ENCODE measurements at places on chromosomes 1 and 21.
A peak's percentile ranks its signal among the peaks of the same experiment; 100 is the strongest.

- peaks cover 22% of the 10 kb centered on the region for H3K36me3 ChIP-seq
- H3K27me3 ChIP-seq: no peaks in the 10 kb centered on the region
- DNase-seq: no peak
- peaks cover 53% of the 10 kb centered on the region for H3K4me1 ChIP-seq
- peak overlapping the region; percentile 12 for H3K27ac ChIP-seq
Observed at GRCh38 chr1:19349999-19350398, 37.9 kb downstream of the SLC66A1 start.

- no peak for DNase-seq
- H3K27me3 ChIP-seq: peaks cover 21% of the 10 kb centered on the region
- H3K36me3 ChIP-seq: no peaks in the 10 kb centered on the region
- H3K4me3 ChIP-seq: no peak overlapping the region
- no peaks in the 10 kb centered on the region for H3K4me1 ChIP-seq
Observed at GRCh38 chr1:213605732-213606131, 382.0 kb upstream of the PROX1 start.

DNA sequence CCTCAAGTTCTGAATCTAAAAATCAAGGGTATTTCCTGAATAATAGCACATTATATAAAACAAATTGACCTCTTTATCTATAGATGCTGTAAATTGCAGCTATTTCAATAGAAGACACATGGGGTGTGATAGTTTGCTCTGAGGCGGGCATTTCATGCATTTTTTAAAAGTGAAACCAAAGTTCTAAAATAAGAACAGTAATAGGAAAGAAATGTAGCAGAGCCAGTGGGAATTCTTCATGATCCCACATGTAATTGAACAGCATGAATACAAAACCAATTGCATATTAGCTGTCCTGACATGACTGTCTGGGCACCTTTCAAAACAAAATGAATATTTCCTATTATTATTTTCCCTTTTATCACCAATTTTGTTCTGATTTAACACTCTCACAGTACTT, 85.0 kb downstream of the RGS21 start:
- no peaks in the 10 kb centered on the region for H3K27me3 ChIP-seq
- no peaks in the 10 kb centered on the region for H3K4me1 ChIP-seq
- no peak overlapping the region for H3K4me3 ChIP-seq
- H3K27ac ChIP-seq: no peak overlapping the region

DNA sequence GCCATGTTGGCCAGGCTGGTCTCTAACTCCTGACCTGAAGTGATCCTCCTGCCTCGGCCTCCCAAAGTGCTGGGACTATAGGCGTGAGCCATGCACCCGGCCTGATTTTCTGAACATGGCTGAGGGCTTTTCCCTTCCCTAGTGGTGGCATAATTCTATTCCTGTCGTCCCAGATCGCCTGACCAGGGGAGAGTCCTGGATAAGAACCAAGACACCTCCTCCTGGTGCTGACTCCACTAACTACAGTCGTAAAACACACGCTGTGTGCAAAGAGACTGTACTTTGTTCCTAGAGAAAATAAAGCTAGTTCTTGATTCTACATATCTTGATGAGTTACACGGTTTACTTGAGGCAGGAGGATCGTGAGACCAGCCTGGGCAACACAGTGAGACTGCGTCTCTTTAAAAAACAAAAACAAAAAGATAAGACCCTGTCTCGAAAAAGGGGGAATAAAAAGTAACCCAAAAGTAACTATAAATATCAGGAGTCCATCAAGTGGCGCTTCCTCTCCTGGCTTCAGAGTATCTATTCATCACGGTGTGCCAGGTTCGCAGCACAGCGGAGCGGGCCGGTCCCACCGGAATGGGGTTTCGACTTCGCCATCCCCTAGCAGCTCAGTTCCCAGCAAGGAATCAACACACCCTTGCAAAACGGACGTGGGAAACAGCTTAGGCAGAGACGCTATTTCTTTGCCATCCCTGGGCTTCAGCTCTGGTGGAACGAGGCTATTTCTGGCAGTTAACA, 973 bp downstream of the SDF4 start:
- no peak for DNase-seq
- H3K36me3 ChIP-seq: peaks cover 55% of the 10 kb centered on the region
- peak overlapping the region; percentile 86 for H3K27ac ChIP-seq
- no peaks in the 10 kb centered on the region for H3K27me3 ChIP-seq
- H3K4me1 ChIP-seq: peaks cover 25% of the 10 kb centered on the region
- H3K4me3 ChIP-seq: peak overlapping the region; percentile 100

DNA sequence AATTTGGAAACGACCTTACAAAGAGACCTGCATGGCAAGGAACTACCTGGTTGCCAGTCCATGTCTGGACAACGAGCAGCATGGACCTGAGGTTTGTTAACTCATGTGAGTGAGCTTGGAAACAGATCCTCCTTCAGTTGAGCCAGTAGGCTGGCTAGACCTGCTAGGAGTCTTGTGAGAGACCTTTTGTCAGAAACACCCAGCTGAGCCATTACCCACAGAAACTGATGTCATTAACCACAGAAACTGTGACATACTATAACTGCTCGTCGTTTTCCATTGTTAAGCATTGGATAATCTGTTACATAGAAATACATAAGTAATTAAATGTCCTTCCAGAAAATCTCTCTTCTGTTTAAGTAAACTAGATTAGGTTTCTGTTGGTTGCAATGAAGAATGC, 211.1 kb upstream of the C21orf91 start:
- no peak overlapping the region for H3K4me3 ChIP-seq
- H3K27me3 ChIP-seq: no peaks in the 10 kb centered on the region
- H3K4me1 ChIP-seq: no peaks in the 10 kb centered on the region
- H3K27ac ChIP-seq: no peak overlapping the region
- no peaks in the 10 kb centered on the region for H3K36me3 ChIP-seq

DNA sequence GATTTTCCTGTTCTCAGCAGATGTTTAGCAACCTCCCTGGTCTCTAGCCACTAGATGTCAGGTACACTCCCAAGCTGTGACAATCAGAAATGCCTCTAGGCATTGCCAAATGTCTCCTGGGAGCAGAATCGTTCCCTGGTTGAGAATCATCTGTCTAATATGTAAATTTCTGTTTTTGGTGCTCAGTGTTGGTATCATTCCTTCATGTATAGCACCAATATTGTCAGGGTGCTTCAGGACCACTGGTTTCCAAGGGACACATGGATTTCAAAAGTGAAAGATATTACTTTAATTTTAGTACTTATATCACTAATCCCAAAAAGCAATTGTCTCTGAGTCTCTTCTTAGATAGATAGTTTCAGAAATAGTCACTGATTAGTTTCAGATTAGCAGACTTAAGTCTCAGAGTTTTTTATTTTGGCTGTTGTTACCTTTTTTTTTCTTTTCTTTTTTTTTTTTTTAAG, 160.1 kb downstream of the PTPRC start:
- H3K36me3 ChIP-seq: no peaks in the 10 kb centered on the region
- no peaks in the 10 kb centered on the region for H3K4me1 ChIP-seq
- no peak overlapping the region for H3K27ac ChIP-seq
- no peaks in the 10 kb centered on the region for H3K27me3 ChIP-seq

GRCh38 chr1:183124259-183124658, 61.8 kb upstream of the LAMC2 start:
- H3K36me3 ChIP-seq: peaks cover 43% of the 10 kb centered on the region
- H3K27ac ChIP-seq: peak overlapping the region; percentile 26
- H3K4me3 ChIP-seq: no peak overlapping the region
- H3K4me1 ChIP-seq: peaks cover 21% of the 10 kb centered on the region

DNA sequence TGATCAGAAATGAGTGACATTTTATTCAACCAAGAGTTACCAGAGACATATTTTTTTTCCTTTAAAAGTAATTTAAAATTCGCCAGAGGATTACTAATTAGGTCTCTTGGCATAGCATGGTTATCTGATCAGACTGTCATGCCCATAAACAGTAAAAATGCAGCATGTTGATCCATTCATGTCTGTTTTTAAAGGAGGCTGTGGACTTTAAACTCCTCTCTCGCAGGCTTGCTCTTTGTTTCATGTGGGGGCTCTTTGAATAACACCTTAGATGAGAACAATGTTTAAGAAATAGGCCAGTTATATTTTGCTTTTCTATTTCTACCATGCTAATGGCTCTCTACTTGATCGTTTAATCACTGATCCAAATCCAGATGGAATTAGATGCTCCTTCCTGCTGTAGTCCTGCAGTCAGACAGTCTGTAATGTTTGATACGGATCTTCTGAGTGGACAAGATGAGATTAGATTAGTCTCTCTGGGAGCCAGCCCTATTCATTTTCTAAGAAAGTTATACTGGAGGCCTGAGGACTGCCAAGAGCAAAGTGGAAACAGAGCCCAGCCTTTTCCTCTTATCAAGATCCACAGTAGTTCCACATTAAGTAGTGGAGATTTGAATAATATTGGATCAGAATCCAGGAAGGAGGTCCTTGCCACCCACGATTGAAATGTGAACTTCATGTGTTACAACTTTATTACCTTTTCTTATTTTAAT, 197.4 kb downstream of the HS2ST1 start:
- H3K4me3 ChIP-seq: no peak overlapping the region
- H3K27ac ChIP-seq: no peak overlapping the region
- H3K36me3 ChIP-seq: no peaks in the 10 kb centered on the region
- no peaks in the 10 kb centered on the region for H3K27me3 ChIP-seq

DNA sequence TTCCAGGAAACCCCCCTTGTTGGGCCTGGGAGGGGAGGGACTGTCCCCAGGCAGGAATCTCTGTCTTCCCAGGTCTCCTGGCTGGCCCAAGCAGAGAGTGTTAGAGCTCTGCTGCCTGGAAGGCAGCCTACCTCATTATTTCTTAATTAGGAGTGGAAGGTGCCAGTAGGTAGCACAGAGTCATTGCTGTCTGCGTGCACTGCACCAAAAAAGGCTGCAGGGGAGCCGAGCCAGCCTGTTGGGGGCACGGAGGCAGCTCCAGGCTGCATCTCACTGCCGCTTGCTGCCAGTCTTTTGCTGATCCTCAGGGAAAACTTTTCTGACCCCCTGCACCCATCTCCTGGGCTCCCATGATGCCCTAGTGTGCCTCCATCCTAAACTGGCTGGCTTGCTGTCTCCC, 58.1 kb downstream of the LRRN2 start:
- H3K27me3 ChIP-seq: no peaks in the 10 kb centered on the region
- no peaks in the 10 kb centered on the region for H3K36me3 ChIP-seq
- H3K4me1 ChIP-seq: no peaks in the 10 kb centered on the region

DNA sequence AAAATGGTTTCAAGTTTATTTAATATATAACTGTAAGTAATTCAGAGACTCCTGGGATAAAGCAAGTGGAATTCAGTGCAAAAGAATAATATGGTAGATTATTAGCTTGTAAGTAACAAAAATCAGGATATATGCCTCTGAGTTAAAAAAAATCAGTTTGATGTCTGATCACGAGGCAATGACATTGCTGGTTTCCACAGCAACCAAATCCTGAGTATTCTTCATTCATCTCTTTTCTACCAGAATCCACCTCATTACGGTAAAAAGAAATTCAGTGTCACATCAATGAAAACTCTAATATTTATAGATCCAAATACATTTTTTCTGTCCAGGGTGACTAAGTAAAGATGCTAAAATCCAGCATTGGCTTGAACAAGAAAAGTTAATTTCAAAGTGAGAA, 642.3 kb upstream of the TMPRSS15 start:
- H3K4me1 ChIP-seq: no peaks in the 10 kb centered on the region
- no peak overlapping the region for H3K27ac ChIP-seq
- H3K27me3 ChIP-seq: no peaks in the 10 kb centered on the region

DNA sequence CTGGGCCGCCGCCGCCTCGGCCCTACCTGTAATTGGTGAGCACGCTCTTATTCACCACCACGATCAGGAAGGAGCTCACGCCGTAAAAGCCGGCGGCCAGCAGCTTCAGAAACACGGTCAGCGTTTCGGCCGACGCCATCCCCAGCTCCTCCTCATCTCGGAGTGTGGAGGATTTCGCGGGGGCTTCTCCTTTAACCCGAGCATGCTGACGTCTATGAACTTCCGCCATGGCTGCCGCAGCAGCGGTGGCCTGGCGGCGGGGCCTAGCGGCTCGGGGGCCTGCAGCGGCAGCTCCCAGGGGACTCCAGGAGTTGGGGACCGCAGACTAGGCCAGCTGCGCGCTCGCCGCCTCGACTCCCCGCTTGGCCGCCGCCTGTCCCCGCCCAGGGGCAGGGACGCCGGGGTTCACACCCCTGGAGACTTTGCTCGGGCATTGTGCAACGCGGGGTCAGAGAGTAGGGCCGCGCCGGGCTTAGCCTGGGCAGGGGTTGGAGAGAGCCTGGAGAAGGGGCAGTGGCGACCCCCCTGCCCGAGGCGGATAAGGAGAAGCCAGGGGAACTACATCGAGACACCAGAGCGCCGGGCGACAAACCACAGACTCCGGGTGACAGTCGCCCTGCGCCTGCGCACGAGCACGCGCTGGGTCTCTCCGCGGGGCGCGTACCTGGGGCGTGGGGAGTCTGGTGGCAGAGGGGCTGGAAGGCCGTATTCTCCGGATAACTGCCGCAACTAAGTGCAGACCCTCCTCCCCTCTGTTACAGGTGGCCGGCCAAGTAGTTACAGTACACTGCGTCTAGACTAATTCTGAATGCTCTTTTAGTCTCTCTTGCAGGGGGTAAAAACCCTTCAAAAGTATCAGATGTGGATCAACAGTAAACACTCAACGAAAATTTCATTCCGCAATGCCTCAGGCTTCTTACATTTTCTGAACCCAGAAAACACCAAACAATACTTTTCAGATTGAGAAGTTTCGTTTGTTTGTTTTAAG, at the start of gene SLC35D1:
SLC35D1 (minus strand) TSS at position 364 of the 988 bp plus-strand sequence; CDS start at position 229, 135 bp downstream.
- H3K4me1 ChIP-seq: peaks cover 35% of the 10 kb centered on the region
- H3K4me3 ChIP-seq: peak within 1 kb of the TSS; percentile 79
- no peaks in the 10 kb centered on the region for H3K27me3 ChIP-seq
- DNase-seq: peak; percentile 25
- H3K27ac ChIP-seq: peak within 1 kb of the TSS; percentile 93

- H3K27me3 ChIP-seq: no peaks in the 10 kb centered on the region
- H3K4me1 ChIP-seq: peaks cover 59% of the 10 kb centered on the region
- no peaks in the 10 kb centered on the region for H3K36me3 ChIP-seq
Observed at GRCh38 chr1:161160671-161161145, 1.4 kb downstream of the USP21 start.

- H3K4me3 ChIP-seq: no peak overlapping the region
- no peak overlapping the region for H3K27ac ChIP-seq
- H3K36me3 ChIP-seq: no peaks in the 10 kb centered on the region
- H3K4me1 ChIP-seq: peaks cover 20% of the 10 kb centered on the region
Observed at GRCh38 chr1:186078245-186078644, 296.8 kb downstream of the TPR start.

GRCh38 chr1:60621368-60621851, 461.0 kb upstream of the NFIA start:
- H3K27me3 ChIP-seq: no peaks in the 10 kb centered on the region
- no peak overlapping the region for H3K27ac ChIP-seq
- no peak overlapping the region for H3K4me3 ChIP-seq
- H3K36me3 ChIP-seq: no peaks in the 10 kb centered on the region
- DNase-seq: no peak
- H3K4me1 ChIP-seq: no peaks in the 10 kb centered on the region

DNA sequence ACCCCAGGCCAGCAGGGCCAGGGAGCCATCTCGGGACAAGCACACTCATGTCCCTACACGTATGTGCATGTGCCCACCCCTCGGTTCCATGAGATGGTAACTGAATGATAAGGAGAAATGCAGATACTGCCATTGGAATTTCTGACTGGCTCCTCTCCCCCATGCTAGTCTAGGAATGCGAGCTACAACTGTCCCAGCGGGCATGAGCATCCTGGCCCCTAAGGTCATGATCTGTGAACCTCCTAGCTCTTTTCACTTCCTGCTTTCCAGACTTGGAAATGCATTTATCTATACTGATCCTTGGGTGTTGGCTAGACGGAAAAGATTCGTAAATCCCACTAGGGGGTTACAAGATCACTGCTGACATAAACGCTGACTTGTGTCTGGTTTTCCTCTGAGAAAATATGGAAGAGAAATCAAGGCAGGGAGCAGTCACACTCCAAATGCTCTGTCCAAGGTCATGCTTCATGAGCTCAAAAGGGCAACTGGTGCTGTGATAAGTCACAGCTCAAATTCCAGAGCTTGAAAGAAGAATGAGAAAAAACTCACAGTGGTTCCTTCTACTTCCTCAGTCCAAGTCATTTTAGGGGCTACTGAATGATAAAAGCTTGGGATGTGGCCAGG, 49.8 kb downstream of the SLC45A1 start:
- H3K4me3 ChIP-seq: no peak overlapping the region
- peaks cover 61% of the 10 kb centered on the region for H3K4me1 ChIP-seq
- H3K27me3 ChIP-seq: no peaks in the 10 kb centered on the region

Data from esophagus squamous epithelium (tissue), 5 donors.